ENCODE measurements at places on chromosomes 6 and 20. TPM values are rescaled to one million over a fixed set of nuclear protein-coding genes. Genes with fewer than 3 reads are reported as not detected.

DNA sequence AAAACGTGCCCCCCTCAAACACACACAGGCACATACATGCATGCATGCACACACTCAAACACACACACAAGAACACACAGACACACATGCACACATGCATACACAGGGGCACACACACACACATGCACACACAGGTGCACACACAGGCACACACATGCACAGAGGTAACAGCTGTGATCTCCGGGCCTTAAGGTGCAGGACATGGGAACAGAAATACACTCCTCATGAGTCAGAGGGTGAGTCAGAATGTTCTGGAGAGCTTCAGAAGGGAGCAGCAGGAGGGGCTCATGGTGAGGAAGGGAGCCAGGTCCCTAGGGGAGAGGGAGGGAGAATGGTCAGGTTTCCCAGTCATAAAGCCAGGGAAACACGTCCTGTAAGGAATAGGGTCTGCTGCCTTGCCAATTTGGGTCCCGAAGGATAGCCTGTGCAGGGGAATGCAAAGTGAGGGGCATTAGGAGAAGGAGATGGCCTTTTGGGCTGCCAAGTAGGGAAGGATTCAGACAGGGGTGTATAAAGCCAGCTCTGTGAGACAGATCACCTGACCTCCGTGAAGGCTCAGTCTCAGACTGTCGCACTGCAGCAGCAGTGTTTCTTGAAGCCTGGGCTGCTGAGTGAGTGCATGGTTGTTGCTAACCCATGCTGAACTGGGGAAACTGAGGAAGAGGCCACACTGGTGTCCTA lies 123.9 kb downstream of the MAFB start:
- no peak for DNase-seq

GRCh38 chr20:56636716-56637115 lies 7.6 kb downstream of the TFAP2C start:
- DNase-seq, result no peak

DNA sequence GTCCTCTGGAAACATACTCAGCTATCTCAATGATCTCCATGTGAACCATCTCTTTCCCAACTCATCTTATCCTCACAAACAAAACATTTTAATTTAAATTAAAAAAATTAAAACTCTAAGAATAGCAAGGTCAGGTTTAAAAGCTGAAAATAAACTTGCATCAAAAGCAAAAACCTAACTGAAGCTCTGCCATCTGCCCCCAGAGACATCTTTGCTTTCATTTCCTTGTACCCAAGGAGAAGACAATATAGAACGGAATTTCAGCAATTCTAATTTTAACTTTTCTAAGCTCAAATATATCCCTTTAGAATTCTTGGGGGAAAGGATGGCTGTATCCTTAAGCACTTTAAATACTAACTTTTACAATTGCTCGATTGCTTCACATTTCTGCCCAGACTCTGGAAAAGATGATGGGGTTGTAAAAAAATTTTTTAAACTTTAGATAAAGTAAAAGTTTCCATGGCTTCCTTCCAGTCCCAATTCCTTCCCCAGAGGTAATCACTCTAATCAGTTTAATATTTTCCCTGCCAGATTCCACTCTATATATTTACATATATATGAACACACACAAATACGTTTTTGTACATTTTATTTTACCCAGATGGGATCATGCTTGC lies 69.2 kb upstream of the SMIM29 start:
- DNase-seq, result no peak

- DNase-seq, result no peak
These were observed 230.8 kb downstream of the CD83 start for GRCh38 chr6:14348389-14348788.

DNA sequence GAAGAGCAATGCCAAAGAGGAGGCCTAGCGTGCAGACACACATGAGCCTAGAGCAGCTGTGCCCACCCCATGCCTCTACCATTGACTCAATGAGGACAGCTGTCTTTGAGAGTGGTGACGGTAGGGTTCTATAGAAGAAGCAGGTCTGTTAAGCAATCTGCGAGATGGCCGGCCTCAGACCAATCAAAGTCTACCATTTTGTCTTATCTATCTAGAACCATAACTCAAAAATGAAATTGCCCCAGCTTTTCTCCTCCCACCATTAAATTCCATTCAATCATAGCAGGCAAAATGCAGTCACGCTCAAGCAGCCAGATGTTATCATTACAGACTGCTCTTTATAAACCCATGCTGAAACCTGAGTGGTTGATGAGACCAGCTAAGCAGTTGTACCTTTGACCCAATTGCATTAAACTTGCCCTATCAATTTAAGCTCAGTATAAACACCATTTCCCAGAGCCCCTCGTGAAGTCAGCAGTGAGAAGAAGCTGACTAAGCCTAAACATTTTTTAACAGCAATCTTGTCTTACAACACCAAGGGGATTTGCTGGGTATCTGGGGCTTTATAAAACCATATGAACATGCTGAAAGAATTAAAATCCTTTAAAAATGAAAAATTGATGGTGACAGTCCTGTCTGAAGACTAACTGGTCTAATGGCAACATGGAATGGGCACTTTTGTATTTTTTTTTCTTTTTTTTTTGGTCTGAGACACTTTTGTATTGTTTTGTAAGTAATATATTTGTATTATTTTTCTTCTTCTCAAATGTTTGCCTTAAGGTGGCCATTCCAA lies 57.5 kb downstream of the FOXC1 start:
- no peak for DNase-seq

GRCh38 chr6:134172706-134173365 lies 120.4 kb upstream of the SLC2A12 start:
- no peak for DNase-seq

GRCh38 chr6:23533311-23533710 lies 592.7 kb upstream of the NRSN1 start:
- DNase-seq, result no peak

DNA sequence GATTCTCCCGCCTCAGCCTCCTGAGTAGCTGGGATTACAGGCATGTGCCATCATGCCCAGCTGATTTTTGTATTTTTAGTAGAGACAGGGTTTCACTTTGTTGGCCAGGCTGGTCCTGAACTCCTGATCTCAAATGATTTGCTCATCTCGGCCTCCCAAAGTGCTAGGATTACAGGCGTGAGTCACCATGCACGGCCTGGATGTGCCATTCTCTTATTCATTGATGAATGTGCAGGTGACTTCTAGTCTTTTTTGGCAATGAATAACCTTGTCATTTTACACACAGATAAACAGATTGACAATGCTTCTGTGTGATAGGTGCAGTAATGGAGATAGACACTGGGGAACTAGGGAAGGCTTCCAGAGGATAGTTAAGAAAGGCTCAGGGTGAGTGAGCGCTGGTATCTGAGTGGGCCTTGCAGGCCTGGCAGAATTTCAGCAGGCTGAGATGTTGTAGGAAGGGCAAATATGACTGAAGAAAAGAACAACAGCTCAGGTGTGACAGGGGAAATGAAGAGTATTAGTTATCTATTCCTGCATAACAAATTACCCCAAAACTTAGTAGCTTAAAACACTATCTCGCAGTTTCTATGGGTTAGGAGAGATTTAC lies 23.3 kb downstream of the PPARD start:
- no peak for DNase-seq

The CLDN20 gene
- total RNA-seq, result not detected

The HLA-G gene
- 0.88 TPM for total RNA-seq

Measured in GM12878 (cell line).